CD4-positive, alpha-beta T cell (primary cell): ENCODE measurements at places on chromosomes 7 and 10. TPM values are rescaled to one million over a fixed set of nuclear protein-coding genes. Genes with fewer than 3 reads are reported as not detected.

Gene RAMP3
- not detected for total RNA-seq

Gene TET1
- total RNA-seq = 1.5 TPM

Gene AKR1E2
- total RNA-seq = 30.4 TPM

Gene PPP1R17
- not detected for total RNA-seq

Gene C10orf90
- total RNA-seq = not detected
